Activated CD8-positive, alpha-beta memory T cell treated with anti-CD3 and anti-CD28 coated beads, Interleukin-2, amount 10 ng/mL, durations not matched to agents 7 days and 5 days (primary cell): ENCODE measurements at places on chromosomes 16 and 17. TPM values are rescaled to one million over a fixed set of nuclear protein-coding genes. Genes with fewer than 3 reads are reported as not detected.

- H3K27ac ChIP-seq = no peak overlapping the region
- no peaks in the 10 kb centered on the region for H3K4me1 ChIP-seq
- DNase-seq = no peak
- no peaks in the 10 kb centered on the region for H3K36me3 ChIP-seq
- no peak overlapping the region for H3K4me3 ChIP-seq
Measured at GRCh38 chr17:43892647-43892952, 14.7 kb downstream of the MPP2 start.

DNA sequence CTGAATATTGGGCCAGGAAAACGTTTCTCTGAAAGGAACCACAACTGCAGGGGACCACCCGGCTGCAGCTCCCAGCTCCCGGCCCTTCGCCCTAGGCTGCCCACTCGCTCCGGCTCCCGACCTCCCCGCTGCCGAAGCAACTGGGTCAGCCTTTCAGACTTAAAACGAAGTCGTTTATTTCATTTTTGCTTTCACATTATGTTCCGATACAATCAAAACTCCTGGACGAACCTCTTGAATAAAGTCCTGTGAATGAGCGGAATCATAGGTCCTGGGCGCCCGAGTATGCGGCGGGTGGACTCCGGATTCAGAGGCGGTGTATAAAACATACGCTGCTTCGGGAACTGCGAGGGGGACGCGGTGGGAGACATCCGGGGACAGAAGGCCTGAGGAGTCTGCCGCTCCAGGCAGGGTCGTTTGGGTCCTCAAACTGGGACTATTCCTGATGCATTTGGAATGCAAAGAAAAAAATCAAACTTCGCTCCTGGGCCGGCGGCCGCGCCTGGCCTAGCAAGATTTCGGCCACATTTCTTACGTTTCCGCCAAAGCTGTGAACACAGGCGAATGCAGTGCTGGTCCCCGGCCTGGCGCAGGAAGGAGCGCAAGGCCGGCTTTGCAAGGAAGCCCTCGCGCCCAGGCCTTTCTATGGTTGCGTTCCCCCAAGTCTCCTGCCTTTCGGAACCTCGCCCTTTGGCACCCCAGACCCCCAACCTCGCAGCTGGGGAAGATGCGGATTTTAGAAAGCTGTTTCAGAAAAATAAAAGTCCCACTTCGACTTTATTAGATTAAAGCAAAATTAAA lies 3.7 kb downstream of the CBLN1 start:
- H3K4me3 ChIP-seq = no peak overlapping the region
- no peak for DNase-seq
- peaks cover 8% of the 10 kb centered on the region for H3K36me3 ChIP-seq
- H3K27ac ChIP-seq = peak overlapping the region; percentile 50

- no peak overlapping the region for H3K4me3 ChIP-seq
- DNase-seq = no peak
- no peak overlapping the region for H3K27ac ChIP-seq
- H3K27me3 ChIP-seq = no peaks in the 10 kb centered on the region
- H3K36me3 ChIP-seq = no peaks in the 10 kb centered on the region
Measured at GRCh38 chr17:27518545-27519521, 62.6 kb downstream of the KSR1 start.

DNA sequence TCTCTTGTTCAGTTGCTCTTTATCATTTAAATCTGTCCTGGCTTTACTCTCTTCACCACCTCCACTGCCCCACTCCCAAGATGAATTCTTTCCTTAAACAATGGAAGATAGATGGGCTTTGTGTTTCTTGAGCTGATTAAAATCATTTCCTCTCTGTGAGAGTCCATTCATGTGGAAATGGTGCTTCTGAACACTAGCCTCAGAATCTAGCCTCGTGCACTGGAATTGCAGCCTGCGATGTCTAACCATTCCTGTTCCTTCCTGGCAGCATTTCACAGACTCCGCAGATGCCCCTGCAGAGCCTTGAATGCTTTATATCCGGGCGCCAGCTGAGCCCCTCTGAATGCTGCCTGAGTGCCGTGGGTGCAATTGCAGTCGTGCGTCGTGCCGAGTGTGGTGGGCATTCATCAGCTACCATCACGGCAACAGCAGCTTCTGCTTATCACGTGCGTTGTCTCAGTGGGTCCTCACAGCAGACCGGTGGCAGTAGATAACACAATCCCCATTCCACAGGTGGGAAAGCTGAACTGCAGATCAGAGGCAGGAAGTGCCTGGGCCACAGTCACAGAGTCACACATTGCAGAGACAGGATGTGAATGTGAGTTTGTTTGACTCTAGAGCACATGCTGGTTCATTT lies 172.8 kb upstream of the WSCD1 start:
- no peak overlapping the region for H3K27ac ChIP-seq
- H3K4me3 ChIP-seq = no peak overlapping the region
- peaks cover 2% of the 10 kb centered on the region for H3K4me1 ChIP-seq

- H3K4me1 ChIP-seq = peaks cover 3% of the 10 kb centered on the region
- DNase-seq = no peak
Measured at GRCh38 chr16:79365702-79366101, 234.8 kb downstream of the MAF start.

GRCh38 chr17:74224959-74225725 lies 11.8 kb downstream of the TTYH2 start:
- no peak overlapping the region for H3K27ac ChIP-seq
- H3K4me1 ChIP-seq = no peaks in the 10 kb centered on the region
- no peak for DNase-seq
- H3K27me3 ChIP-seq = no peaks in the 10 kb centered on the region

GRCh38 chr17:79749156-79749815 lies 18.5 kb downstream of the ENPP7 start:
- H3K36me3 ChIP-seq = no peaks in the 10 kb centered on the region
- H3K27ac ChIP-seq = no peak overlapping the region
- DNase-seq = no peak

DNA sequence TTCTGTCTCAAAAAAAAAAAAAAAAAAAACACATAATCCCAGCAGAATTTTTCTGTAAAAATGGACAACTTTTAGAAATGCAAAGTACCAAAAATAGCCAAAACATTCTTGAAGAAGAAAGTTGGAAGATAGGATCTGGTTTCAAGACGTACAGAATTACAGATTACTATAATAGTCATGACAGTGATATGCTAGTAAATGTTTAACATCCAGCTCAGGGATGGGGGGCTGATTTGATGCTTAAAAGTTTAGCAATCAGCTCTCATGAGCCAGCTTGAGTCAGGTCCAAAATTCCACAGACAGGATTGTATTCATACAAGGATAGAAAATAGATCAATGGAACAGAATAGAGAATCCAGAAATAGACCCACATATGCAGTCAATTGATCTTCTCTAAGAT lies 100.5 kb downstream of the CYB561 start:
- H3K36me3 ChIP-seq = peaks cover 4% of the 10 kb centered on the region
- no peaks in the 10 kb centered on the region for H3K27me3 ChIP-seq
- no peak overlapping the region for H3K27ac ChIP-seq
- no peak for DNase-seq
- H3K4me1 ChIP-seq = peaks cover 10% of the 10 kb centered on the region

DNA sequence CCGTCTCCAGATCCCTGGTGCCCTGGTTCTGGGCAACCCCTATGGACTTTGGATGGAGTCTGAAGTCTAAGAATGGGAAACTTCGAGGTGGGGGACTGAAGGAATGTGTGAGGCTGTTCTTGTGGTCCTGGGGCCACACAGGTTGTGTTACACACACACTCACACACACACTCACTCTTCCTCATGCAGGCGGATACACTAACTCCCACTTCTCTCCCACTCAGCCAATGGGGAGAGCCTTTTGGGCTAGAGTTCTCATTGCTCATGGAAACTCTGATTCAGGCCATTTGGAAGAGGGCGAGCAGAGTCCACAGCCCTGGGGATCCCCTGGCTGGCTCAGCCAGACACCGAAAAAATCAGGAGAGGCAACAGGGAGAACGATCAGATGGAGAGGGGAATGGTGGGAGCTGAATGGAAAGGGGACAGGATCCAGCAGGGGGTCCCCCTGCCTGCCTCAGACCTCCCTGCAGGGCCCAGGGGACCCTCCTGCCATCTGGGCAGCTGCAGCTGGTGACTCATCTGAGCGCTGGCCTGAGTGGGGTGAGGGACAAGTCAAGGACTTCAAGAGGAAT lies 9.1 kb downstream of the IGFBP4 start:
- no peak overlapping the region for H3K4me3 ChIP-seq
- H3K27me3 ChIP-seq = peaks cover 7% of the 10 kb centered on the region
- peaks cover 19% of the 10 kb centered on the region for H3K4me1 ChIP-seq
- H3K36me3 ChIP-seq = no peaks in the 10 kb centered on the region
- H3K27ac ChIP-seq = no peak overlapping the region
- no peak for DNase-seq

GRCh38 chr17:79079421-79080200 lies 5.0 kb downstream of the ENGASE start:
- peaks cover 8% of the 10 kb centered on the region for H3K4me1 ChIP-seq
- peaks cover 5% of the 10 kb centered on the region for H3K36me3 ChIP-seq

DNA sequence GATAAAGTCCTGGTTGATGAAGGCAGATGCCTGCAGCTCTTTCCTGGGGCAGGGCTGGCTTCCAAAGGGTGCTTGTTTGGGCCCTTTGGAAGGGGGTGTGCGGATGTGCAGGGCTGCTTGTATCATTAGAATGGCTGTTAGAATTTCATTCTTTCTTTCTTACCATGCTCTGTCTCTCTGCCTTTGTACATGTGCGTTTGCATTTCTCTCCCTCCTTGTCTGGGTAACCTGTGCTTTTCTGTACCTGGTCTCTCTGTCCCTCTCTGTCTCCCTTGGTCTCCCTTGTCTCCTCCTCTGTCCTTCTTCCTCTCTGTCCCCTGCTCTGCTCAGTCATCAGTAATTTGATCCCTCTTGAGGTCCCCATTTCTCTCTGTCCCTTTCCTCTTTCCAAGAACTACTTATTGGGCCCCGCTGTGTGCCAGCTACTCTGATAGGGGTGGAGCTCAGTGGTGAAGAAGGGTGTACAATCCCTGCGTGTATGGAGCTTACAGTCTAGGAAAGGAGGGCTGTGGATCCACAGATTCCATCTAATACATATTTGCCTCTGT lies 69.3 kb downstream of the PLCG2 start:
- peaks cover 46% of the 10 kb centered on the region for H3K4me1 ChIP-seq
- peaks cover 26% of the 10 kb centered on the region for H3K36me3 ChIP-seq
- no peaks in the 10 kb centered on the region for H3K27me3 ChIP-seq
- DNase-seq = no peak
- H3K4me3 ChIP-seq = no peak overlapping the region

DNA sequence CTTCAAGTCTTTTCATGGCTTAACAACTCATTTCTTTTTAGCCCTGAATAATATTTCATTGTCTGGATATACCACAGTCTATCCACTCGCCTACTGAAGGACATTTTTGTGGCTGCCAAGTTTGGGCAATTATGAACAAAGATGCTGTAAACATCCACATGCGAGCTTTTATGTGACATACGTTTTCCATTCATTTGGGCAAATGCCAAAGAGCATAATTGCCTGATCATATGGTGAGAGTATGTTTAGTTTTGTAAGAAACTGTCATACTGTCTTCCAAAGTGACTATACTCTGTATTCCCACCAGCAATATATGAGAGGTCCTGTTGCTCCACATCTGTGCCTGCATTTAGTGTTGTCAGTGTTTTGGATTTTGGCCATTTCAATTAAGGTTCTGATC lies 81.3 kb downstream of the ELAC2 start:
- DNase-seq = no peak
- H3K4me1 ChIP-seq = no peaks in the 10 kb centered on the region
- H3K27me3 ChIP-seq = peaks cover 7% of the 10 kb centered on the region
- H3K27ac ChIP-seq = no peak overlapping the region
- no peak overlapping the region for H3K4me3 ChIP-seq

- peak overlapping the region; percentile 80 for H3K27ac ChIP-seq
- peaks cover 91% of the 10 kb centered on the region for H3K4me1 ChIP-seq
- H3K27me3 ChIP-seq = no peaks in the 10 kb centered on the region
- H3K4me3 ChIP-seq = peak overlapping the region; percentile 4
- peak; percentile 67 for DNase-seq
- peaks cover 47% of the 10 kb centered on the region for H3K36me3 ChIP-seq
Measured at GRCh38 chr17:77473615-77474226, 333.0 kb downstream of the SEC14L1 start.

- DNase-seq = peak; percentile 28
- H3K27me3 ChIP-seq = peaks cover 3% of the 10 kb centered on the region
- no peak overlapping the region for H3K4me3 ChIP-seq
- H3K27ac ChIP-seq = no peak overlapping the region
Measured at GRCh38 chr17:83177611-83178532, 98.5 kb downstream of the METRNL start.

DNA sequence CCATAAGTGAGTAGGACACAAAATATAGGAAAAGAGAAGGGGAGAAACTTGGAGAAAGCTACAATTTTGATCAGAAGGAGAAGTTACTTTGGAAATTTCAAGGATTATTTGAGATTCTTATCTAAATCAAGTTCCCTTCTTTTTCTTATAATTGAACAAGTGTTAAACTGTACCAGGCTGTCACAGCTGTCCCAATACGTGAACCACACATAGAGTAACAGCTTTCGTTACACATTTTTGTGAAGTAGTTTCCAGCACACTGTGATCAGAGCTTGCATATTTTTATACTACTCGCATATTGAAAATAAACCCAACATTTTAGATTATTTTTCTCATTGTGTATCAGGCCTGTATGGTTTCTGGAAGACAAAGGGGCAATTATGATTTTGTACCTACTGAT lies 412.8 kb upstream of the PSMD7 start:
- no peaks in the 10 kb centered on the region for H3K36me3 ChIP-seq
- no peak overlapping the region for H3K27ac ChIP-seq
- H3K4me1 ChIP-seq = no peaks in the 10 kb centered on the region
- no peak for DNase-seq
- H3K4me3 ChIP-seq = no peak overlapping the region

DNA sequence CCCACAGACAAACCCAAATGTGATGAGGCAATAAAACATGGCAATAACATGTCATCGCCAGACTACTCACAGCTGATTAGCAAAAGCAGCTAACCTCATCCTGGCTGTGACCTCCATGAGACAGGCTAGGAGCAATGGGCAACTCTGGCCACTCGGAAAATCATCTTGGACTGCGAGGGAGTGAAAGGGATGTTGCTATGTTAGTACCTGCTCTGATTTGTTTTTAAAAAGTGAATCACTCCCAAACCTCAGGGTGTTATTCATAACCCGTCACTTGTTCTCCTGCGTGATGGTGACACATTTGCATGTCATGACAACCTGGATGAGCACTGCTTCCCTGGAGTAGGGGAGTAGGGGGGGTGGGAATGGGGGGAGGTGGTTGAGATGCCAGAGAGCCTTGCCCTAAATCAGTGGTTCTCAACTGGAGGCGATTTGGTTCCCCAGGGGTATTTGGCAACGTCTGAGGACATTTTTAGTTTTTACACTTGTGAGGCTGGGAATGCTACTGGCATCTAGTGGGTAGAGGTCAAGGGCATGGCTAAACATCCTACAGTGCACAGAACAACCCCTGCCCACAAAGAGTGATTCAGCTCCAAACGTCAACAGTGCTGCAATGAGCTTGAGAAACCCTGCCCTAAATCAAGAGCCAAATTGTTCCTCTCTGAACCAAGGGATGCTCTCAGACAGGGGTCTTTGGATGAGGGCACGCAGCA lies 241.7 kb downstream of the SOX9 start:
- DNase-seq = no peak
- no peaks in the 10 kb centered on the region for H3K27me3 ChIP-seq
- no peaks in the 10 kb centered on the region for H3K36me3 ChIP-seq
- no peaks in the 10 kb centered on the region for H3K4me1 ChIP-seq

- H3K27me3 ChIP-seq = peaks cover 17% of the 10 kb centered on the region
- H3K27ac ChIP-seq = no peak overlapping the region
- no peak for DNase-seq
- H3K4me1 ChIP-seq = no peaks in the 10 kb centered on the region
- no peaks in the 10 kb centered on the region for H3K36me3 ChIP-seq
Measured at GRCh38 chr17:81808778-81809555, 5.0 kb downstream of the GCGR start.

CD300A gene
- 15.8 TPM for total RNA-seq

CAPNS2 gene
- not detected for total RNA-seq

KRT14 gene
- not detected for total RNA-seq

SUPT4H1 gene
- 127 TPM for total RNA-seq

LAT gene
- 200 TPM for total RNA-seq

SLC2A4 gene
- total RNA-seq = not detected

ABCA3 gene
- 10.9 TPM for total RNA-seq
